ENCODE measurements at places on chromosomes 12 and 14.
A peak's percentile ranks its signal among the peaks of the same experiment; 100 is the strongest.

DNA sequence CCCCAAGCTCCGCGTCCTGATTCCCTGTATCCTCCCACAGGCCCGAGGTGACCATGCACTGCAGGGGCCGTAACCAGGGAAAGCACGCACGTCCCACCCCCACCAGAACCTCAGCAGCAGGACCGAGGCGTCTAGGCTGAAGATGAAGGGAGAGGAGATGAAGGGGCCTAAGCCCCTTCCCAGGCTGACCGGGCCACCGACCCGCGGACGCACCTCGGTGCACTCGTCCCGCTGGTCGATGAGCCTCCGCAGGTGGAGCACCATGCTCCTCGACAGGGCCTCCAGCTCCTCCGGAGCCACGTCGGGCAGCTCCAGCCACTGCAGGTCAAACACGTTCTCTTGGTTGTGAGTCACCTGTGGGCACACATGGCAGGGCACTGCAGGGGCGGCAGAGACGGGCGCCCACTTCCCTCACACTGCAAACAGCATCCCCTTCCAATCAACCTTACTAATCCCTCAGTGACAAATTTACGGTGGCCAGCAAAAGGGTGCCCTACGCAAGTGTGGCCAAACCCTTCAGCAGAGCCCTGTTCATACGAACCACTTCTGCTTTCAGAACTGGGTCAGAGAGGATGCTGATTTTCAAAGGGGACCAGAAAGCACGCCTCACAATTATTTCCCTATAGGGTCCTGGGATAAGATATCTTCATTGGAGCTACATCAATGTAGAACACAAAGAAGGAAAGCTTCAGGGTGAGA is 77.8 kb downstream of the CCDC88C start:
- DNase-seq: no peak

DNA sequence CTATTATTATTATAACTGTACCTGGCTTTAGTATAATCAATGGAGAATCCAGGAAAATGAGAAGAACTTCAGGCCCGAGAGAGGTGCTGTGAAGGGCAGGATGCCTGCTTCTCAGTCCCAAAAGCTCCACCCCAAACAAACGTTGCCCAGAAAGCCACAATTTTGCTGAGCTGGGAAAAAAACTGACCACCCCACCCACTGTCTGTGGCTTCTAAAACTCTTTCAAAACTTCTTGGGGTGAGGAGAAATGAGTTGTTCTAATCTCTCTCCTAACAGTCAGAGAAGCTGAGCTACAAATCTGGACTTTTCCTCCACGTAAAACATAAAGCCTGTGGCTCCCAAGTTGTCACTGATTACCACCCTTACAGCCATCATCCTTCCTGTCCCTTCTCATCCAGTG is 13.4 kb downstream of the VDR start:
- peak; percentile 10 for DNase-seq

DNA sequence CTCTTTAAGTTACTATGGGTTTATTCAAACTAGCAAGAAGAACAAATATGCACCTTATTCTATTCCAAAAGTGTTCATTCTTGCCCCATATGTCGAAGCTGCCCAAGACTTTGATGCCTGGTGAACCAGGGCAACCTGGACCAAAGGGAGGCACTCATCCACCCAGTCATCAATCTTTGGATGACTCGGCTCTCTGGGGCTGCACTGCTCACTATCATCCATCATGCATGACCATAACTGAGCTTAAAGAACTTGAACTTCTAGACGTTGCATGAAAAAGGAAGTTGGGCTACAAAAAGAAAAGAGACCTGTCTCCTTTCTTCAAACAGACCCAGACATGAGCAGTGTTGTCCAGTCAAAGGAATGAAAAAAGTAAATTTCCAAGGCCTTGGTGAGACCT is 1.2 kb downstream of the KRT4 start:
- no peak for DNase-seq

DNA sequence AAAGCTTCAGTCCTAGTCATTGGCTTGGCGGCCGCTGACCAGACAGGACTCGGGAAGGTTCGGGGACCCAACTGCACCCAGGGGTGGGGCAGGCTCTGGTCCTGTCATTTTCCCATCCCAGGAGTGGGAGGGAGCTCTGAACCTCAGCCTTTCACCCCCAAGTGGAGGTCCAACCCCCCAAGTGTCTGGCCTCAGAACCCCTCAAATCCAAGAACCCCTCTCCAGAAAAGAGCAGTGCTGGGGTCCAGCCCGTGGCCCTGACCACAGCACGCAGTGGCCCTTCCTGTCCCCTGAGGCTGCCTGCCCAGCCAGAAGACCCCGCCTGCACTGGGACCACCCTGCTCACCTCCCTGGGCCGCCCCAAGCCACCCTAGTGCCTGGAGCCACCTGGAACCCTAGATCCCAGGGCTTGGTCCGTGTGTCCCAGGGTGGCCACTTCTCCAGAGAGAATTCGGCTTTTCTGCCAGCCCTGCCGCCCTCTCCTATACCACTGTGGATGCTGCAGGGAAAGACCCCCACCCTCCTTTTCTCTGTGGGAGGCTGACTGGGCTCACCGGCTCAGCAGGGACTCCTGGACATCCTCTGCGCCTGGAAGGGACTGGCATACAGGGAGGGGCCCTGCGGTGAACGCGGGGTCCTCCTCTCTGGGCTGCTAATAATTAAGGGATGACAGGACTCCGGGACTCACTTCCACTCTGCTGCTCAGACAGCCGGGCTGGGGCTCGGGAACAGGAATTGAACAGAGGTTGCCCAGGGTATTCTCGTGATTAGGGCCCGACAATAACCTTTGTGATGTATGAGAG is 326.9 kb upstream of the SFSWAP start:
- no peak for DNase-seq

GRCh38 chr14:61246721-61247120 is 34.4 kb downstream of the TMEM30B start:
- DNase-seq: no peak
